Lung (tissue), 17 donors: ENCODE measurements at places on chromosomes 1 and 21.

- no peak for DNase-seq
Observed at GRCh38 chr1:18384059-18384458, 96.7 kb upstream of the KLHDC7A start.

DNA sequence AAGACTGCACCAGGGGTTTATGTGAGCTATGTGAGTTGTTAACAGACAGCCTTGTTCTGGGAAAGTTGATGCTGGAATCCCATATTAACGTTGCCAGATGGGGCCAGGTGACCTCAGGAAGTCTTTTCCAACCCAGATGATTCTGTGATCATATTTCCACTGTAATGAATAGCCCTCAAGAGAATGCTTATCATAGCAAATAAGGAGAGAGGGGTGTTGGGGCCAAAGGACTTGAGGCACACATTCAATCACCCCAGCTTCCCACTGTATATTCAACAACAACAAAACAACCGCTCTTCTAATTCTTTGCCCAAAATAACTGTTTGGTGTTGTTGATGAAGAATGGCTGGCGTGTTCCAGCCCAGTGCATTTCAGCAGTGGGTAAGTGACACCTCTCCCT, 14.1 kb downstream of the ZNF697 start:
- peak; percentile 94 for DNase-seq

DNA sequence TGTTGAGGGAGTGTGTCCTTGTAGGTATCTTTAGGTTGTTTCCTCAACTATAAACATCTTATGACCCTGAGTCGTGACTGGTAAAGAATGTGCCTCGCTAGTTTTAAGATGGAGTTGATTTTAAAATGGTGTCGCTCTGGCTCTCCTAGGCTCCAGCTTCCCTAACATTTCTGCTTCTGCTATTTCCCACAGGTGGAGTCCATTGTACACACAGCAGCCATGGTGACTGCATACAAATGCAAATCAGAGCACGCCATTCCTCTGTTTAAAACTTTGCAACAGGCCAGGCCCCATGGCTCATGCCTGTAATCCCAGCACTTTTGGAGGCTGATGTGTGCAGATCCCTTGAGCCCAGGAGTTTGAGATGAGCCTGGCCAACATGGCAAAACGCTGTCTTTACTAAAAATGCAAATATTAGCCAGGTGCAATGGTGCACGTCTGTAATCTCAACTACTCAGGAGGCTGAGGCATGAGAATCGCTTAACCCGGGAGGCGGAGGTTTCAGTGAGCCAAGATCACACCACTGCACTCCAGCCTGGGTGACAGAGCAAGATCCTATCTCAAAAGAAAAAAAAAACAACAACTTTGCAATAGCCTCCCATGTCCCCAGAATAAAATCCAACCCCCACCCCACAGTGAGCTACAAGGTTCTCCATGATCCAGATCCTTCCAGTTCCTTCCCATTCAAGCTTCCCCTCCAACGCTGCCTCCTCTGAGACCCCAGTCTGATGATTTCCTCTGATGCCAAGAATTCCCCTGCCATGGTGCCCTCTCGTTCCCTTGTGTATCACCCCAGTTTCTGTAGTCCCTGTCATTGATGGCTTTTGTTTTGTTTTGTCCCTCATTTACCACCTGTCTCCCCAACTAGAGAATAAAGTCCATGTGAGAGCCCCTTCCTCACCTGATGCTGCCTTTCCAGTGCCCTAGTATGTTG, 36.9 kb upstream of the KLHDC7A start:
- no peak for DNase-seq

- DNase-seq = no peak
Observed at GRCh38 chr1:56933606-56934005, 32.2 kb downstream of the C8B start.

DNA sequence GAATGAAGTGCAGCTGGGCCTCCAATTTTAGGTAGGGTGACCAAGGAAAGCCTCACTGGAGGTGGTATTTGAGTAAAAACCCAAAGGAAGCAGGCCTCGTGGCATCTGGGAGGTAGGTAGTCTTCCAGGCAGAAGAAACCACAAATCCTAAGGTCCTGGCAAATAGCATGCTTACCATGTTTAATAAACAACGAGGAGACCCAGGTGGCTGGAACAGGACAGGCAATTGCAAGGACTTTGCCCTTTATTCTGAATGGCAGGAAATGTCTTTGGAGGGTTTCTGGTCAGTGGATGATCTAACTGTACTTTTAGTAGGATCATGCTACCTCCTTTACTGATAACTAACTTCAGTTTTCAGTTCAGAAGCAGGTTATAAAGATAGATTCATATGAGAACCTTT, 52.2 kb downstream of the EPB41 start:
- no peak for DNase-seq

DNA sequence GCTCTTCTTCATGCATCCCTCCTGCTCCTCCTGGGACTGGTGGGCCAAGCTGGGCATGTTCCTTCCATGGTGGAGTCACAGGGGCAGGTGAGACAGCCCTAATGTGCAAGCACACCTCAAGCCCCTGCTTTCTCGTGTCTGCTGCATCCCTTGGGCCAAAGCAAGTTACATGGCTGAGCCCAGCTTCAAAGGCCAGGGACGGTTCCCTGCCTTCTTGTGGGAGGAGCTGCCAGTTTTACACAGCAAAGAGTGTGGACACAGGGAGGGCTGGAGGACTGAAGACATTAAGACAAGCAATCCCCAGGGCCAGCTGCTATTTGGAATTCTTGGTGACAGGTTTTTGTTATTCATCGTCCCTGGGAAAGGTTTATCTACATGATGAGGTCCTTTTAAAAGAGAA, 175.2 kb upstream of the CACNA1E start:
- no peak for DNase-seq

- DNase-seq = no peak
Observed at GRCh38 chr21:28174701-28175100, 818.0 kb downstream of the LTN1 start.
